Stimulated activated CD4-positive, alpha-beta T cell treated with anti-CD3 and anti-CD28 coated beads, Interleukin-4, amount 100 ng/mL, for 1 hour (primary cell): ENCODE measurements at places on chromosomes 12 and 14.

DNA sequence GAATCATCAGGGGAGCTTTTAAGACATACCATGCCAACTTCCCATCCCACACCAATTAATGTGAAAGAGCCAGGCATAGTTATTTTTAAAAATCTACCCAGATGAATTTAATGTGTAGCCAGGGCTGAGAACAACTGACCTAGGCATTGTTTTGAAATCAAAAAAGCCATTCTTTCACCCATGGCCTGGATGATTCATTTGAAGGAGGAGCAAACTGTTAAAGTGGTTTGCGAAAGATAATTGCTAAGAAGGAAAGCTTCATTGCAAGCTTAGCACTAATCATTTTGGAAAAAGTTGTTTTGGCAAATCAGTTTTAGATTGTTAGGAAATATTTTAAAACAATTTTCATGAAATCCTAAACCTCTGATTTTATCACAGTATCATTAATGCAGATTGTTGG is 2.1 kb upstream of the GTSF1 start:
- DNase-seq, result no peak

DNA sequence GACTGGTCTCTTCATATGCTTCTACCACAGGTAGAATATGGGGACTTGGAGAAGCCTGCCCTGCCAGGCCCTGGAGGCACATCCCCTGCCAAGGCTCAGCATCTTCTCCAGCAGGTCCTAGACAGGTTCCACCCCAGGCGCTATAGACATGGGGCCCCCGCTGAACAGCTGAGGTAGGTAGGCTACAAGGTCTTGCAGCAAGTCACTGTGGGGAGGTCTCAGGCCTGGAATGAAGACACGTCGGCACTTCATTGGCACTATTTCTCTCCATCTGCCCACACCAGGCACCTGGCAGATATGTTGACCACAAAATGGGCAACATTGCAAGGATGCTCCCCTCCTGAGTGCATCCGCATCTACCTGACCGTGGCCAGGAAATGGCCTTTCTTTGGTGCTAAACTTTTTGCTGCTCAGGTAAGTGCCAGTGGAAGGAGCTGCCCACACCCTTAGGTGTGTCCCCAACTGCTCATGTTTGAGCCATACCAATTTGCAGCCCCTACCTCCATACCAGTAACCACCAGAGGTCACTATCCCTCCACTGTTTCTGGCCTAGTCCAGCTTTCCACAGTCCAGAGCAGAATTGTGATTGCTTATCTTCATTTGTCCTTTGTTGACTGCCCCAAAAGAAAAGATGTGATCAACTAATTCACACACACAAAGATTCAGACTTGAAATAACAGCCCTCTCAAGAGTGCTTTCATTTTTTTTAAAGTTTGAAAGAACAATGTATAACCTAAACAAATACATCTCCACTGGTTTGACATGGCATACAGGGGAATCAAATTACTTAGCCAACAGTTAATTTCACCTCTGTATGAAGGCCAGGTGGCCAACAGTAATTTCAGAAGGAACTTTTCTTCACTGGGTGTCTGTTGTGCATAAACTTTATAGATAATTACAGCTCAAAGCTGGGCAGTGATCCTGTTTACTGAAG is 16.1 kb downstream of the PIGH start:
- no peak for DNase-seq

GRCh38 chr14:36901861-36902260 is 240.2 kb downstream of the PAX9 start:
- DNase-seq, result no peak

GRCh38 chr12:58629376-58629775 is 290.9 kb downstream of the LRIG3 start:
- DNase-seq, result no peak

DNA sequence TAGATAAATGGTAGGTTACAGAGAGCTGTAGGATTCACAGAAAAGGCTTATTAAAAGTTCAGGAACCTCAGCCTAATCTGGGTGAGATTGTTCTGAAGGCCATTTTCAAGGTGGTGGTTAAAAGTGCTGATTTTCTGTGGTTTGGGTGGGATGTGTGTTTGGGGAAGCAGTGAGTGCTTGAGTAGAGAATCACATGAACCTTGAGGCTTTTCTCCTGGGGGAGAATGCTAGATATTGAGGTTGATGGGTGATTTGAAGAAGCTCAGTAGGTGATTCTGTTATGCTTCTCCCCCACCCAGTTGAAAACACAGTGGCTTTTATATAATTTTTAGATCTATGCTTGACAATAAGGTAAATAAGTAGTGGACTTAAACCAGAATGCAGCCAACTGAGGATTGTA is 420.9 kb downstream of the PCNX1 start:
- no peak for DNase-seq

DNA sequence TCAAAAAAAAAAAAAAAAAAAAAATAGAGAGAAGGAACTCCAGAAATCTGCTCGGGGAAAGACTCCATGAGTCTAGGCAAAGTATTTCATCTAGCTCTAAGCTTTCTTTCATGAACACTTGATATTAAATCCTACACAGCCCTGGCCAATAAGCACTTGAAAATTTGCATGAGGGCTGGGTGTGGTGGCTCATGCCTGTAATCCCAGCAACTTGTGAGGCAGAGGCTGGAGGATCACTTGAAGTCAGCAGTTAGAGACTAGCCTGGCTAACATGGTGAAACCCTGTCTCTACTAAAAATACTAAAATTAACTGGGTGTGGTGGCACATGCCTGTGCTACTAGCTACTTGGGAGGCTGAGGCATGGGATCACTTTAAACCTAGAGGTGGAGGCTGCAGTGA is 13.1 kb upstream of the METAP2 start:
- no peak for DNase-seq
